ENCODE measurements at places on chromosomes 16 and 17. TPM values are rescaled to one million over a fixed set of nuclear protein-coding genes. Genes with fewer than 3 reads are reported as not detected.
A peak's percentile ranks its signal among the peaks of the same experiment; 100 is the strongest.

PRSS27 gene
- total RNA-seq = 10.8 TPM

- H3K4me1 ChIP-seq = peaks cover 18% of the 10 kb centered on the region
- H3K27me3 ChIP-seq = peaks cover 1% of the 10 kb centered on the region
- H3K4me3 ChIP-seq = no peak overlapping the region
- H3K27ac ChIP-seq = no peak overlapping the region
- no peak for DNase-seq
- H3K36me3 ChIP-seq = no peaks in the 10 kb centered on the region
Measured at GRCh38 chr17:63156986-63157385, 191.0 kb downstream of the TANC2 start.

DNA sequence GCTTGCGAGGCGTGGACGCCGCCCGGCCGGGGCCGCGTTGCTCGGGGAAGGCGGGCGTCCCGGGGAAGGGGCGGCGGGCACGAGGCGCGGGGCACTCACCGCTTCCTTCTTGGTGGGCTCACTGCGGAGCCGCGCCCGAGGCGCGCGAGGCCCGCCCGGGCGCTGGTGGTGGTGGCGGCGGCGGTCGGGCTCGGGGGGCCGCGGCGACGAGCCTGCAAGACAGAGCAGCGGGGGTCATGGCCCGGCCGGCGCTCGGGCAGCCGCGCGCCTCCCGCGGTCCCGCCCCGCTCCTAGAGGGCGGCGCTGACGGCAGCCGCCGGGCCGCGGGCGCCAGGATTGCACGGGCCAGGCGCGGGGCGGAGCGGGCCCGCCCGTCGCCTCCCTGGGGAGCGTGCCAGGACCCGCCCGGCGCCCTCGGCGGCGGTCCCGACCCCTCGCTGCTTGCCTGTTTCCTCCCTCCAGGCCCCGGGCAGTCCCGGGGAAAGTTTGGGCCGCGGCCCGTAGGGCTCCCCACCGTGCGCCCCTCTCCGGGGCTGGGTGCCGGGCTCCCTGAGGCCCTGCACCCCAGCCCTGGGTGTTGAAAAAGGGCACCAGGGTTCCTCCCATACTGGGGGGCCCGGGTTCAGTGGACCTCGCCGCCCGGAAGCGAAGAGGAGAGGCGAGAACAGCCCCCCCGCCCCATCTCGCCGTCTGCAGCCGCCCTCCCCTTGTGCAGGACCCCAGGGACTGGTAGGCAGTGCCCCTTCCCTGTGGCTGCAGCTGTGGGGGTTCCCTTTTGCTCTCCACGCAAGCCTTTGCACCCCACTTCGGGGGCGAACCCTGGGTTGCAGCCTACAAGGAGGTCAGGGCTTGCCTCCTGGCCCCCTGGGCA, at the start of gene C16orf74:
C16orf74 (minus strand) TSS at position 270 of the 871 bp plus-strand sequence. CDS start 15,879 bp downstream, outside the sequence.
- no peaks in the 10 kb centered on the region for H3K36me3 ChIP-seq
- peak within 1 kb of the TSS; percentile 93 for H3K4me3 ChIP-seq
- H3K4me1 ChIP-seq = peaks cover 11% of the 10 kb centered on the region
- peak; percentile 55 for DNase-seq
- H3K27ac ChIP-seq = peak within 1 kb of the TSS; percentile 48

DNA sequence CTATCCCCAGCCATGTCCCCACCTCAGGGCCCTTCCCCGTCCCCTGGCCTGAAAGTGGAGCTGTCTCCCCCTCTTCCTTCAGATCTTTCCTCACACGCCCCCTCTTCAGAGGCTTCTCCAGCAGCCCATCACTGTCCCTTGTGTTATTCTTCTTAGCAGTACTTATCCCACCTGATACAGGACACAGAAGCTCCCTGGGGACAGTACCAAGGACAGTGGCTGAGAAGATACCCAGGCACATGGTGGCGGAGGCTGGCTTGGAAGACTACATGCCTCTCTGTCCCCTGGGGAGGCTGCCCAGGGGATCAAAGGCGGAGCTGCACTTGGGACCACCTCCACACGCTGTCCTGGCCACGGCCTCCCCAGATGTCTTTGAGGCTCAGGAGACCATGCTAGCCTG, 23.9 kb downstream of the HSD11B2 start:
- H3K27me3 ChIP-seq = peaks cover 7% of the 10 kb centered on the region
- DNase-seq = no peak
- H3K4me3 ChIP-seq = no peak overlapping the region
- peaks cover 18% of the 10 kb centered on the region for H3K4me1 ChIP-seq
- no peak overlapping the region for H3K27ac ChIP-seq
- H3K36me3 ChIP-seq = no peaks in the 10 kb centered on the region

GRCh38 chr17:79071161-79071740, 3.4 kb upstream of the ENGASE start:
- peaks cover 7% of the 10 kb centered on the region for H3K27me3 ChIP-seq
- no peaks in the 10 kb centered on the region for H3K36me3 ChIP-seq
- no peak for DNase-seq
- H3K4me3 ChIP-seq = no peak overlapping the region
- H3K4me1 ChIP-seq = peaks cover 6% of the 10 kb centered on the region
- no peak overlapping the region for H3K27ac ChIP-seq

HES7 gene
- total RNA-seq = 2.2 TPM

DNA sequence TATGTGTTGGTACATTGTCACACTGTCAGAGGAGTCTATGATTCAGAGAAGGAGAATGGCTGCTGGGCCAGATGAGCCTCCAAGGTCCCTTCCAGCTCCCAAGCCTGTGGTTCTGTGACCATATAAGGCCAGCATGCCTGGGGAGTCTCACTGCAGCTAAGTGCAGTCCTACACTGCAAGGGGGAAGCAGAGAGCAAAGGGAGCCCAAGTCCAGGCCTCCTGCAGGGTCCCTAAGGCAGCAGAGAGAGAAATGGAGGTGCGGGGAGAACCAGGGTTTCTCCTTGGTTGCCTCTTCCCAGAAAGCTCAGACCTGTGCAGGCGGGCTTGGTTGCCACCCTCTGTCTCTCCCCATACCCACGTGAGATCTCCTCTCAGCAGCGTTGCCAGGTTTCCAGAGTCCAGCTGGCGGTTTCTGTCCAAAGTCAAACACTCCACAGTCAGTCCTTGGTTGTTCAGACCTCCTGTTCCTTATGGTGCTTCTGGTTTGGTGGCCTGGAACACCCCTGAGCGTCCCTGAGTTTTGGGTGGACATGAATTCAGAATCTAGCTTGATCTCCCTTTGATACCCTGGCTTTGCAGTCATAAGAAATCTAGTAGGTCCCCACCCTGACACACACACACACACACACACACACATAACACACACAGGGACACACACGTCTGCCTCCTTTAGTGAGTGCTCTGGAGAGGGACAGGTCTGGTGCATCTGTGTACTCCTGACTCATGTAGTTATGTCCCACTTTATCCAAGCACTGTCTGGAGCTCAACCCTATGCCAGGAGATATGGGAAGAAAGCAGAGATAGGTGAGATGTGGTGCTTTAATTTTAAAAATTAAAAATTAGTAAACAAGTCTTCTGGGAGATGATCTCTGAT, 78.8 kb downstream of the GNAO1 start:
- no peak overlapping the region for H3K4me3 ChIP-seq
- DNase-seq = no peak
- H3K4me1 ChIP-seq = peaks cover 28% of the 10 kb centered on the region
- H3K27me3 ChIP-seq = peaks cover 11% of the 10 kb centered on the region
- peaks cover 21% of the 10 kb centered on the region for H3K36me3 ChIP-seq
- peak overlapping the region; percentile 87 for H3K27ac ChIP-seq

DNA sequence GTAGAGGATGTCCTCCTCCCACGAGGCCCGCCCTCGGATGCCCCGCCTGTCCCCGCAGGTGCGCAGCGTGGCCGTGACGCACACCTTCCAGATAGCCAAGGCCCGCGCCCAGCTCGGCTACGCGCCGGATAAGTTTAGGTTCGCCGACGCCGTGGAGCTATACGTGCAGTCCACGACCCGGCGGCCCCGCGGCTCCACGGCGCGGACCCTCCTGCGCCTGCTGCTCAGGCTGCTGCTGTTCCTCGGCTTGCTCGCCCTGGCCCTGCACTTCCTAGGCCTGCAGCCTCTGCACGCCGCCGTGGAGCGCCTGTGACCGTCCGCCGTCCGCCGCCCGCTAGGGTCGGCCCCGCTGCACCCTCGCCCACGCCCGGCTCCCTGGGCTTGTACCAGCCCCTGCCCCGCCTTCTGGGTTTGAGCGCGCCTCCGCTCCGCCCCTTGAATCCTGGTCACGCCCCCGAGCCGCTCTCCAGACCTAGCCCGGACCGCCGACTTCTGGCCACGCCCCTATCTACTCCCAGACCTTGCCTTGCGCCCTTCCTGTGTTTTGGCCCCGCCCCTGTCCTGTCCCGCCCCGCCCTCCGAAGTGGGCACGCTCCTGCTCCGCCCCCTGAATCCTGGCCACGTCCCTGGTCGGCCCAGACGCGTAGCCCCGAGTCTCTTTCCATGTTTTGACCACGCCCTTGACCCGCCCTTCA, 15.8 kb upstream of the EEF2K start:
- peaks cover 12% of the 10 kb centered on the region for H3K4me1 ChIP-seq
- peaks cover 6% of the 10 kb centered on the region for H3K27me3 ChIP-seq
- H3K4me3 ChIP-seq = peak overlapping the region; percentile 96
- no peaks in the 10 kb centered on the region for H3K36me3 ChIP-seq
- H3K27ac ChIP-seq = no peak overlapping the region
- DNase-seq = peak; percentile 100
